ENCODE measurements at places on chromosomes 3 and 15. TPM values are rescaled to one million over a fixed set of nuclear protein-coding genes. Genes with fewer than 3 reads are reported as not detected.

DNA sequence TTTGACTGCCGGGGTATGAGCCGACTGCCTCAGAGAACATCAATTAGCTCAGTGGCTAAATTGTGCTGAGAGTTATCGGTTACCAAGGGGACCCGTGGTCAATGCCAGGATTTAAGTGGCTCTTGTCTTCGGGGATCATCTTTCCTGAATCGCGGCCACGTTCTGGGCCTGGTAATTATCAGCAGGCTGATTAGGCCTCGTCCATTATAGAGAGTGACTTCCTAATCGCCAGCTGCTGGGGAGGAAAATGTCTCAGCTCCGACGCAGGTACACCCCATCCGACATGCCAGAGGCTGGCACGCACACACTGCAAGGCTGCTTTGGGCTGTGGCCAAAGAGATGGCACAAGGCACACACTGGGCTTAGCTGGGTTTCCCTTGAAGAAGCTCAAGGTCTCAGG, 10.6 kb downstream of the TRH start:
- no peak for DNase-seq
- peaks cover 19% of the 10 kb centered on the region for H3K27me3 ChIP-seq
- no peak overlapping the region for H3K4me3 ChIP-seq
- H3K4me1 ChIP-seq: peaks cover 10% of the 10 kb centered on the region
- no peaks in the 10 kb centered on the region for H3K36me3 ChIP-seq

DNA sequence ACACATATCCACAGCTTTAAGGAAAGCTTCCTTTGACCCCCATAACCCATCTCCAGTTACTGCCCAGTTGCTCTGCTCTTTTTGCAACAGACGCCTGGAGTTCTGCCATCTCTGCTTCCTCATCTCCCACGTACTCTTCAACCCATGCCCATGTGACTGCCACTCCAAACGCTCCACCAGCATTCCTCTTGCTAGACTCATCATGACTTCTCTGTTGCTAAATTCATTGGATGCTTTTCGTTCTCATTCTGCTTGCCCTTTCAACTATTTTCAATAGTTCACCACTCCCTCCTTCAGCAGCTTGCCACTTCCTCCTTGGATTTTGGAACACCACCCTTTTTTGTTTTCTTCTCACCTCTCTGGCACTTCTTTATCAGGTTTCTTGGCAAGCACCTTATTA, 2.7 kb upstream of the KNSTRN start:
- no peaks in the 10 kb centered on the region for H3K36me3 ChIP-seq
- no peak overlapping the region for H3K4me3 ChIP-seq
- DNase-seq: no peak

Gene HTD2
- total RNA-seq: 10.6 TPM

GRCh38 chr3:127092776-127093175, 100.2 kb upstream of the PRR23E start:
- DNase-seq: no peak
- H3K36me3 ChIP-seq: no peaks in the 10 kb centered on the region
- peaks cover 8% of the 10 kb centered on the region for H3K27me3 ChIP-seq
- no peak overlapping the region for H3K4me3 ChIP-seq
- H3K27ac ChIP-seq: no peak overlapping the region

GRCh38 chr3:106725566-106725965, 651.7 kb upstream of the CCDC54 start:
- no peaks in the 10 kb centered on the region for H3K4me1 ChIP-seq
- peaks cover 11% of the 10 kb centered on the region for H3K27me3 ChIP-seq
- no peak for DNase-seq
- no peak overlapping the region for H3K4me3 ChIP-seq
- no peaks in the 10 kb centered on the region for H3K36me3 ChIP-seq

Gene CTXN2
- total RNA-seq: not detected

Gene LMAN1L
- not detected for total RNA-seq

Gene EFCAB12
- total RNA-seq: 6.0 TPM

GRCh38 chr15:63677778-63678177, 80.6 kb downstream of the FBXL22 start:
- H3K27me3 ChIP-seq: no peaks in the 10 kb centered on the region
- peaks cover 29% of the 10 kb centered on the region for H3K36me3 ChIP-seq
- no peak for DNase-seq
- no peak overlapping the region for H3K27ac ChIP-seq

DNA sequence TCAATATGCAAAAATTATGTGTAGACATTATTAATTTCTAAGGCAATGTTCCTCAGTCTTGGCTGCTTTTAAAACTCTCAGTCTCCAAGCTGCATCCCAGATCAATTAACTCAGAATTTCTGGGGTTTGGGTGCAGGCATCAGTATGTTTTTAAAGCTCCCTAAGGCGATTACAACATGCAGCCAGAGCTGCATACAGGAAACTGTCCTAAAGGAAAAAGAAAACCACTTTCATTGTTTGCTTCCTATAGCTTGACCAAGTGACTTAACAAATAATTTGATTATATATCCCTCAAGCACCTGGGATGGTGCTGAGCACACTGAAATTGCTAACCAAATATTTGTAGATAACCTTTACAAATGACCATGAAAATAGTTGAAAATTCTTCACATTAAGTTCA, 194.7 kb downstream of the DTWD1 start:
- H3K27ac ChIP-seq: no peak overlapping the region
- DNase-seq: no peak
- no peaks in the 10 kb centered on the region for H3K27me3 ChIP-seq

Gene WDR93
- total RNA-seq: 1.5 TPM

Gene TMEM45A
- total RNA-seq: 9.6 TPM

DNA sequence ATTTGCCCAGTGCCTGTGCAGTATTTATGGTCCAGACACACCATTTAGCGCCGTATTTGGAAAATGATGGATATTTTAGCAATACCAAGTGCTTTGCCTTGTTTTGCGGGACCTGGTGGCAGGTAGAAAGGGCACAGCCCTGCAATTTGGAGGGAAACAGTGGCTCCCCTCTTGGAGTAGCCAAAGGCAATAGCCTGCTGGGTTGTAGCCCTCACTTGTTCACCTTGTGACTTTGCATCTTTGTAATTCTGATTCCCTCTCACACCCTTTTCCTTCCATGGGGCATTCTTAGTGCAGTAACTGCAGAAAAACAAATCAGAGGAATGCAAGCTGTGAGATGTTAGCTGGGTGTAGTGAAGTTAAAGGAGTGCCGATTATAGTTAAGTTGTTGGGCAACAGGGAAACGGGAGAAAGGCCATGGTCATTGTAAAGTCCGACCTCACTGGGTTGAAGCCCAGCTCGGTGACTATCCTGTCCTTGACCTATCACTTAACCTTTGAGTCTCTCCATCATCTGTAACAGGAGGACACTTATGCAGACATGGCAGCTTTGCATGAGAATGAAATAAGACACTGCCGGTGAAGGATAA, 131.0 kb upstream of the KLHL25 start:
- H3K27me3 ChIP-seq: peaks cover 27% of the 10 kb centered on the region
- H3K27ac ChIP-seq: no peak overlapping the region

- H3K27ac ChIP-seq: peak overlapping the region; percentile 90
- DNase-seq: no peak
- H3K27me3 ChIP-seq: no peaks in the 10 kb centered on the region
- H3K4me3 ChIP-seq: peak overlapping the region; percentile 91
- H3K4me1 ChIP-seq: peaks cover 31% of the 10 kb centered on the region
- peaks cover 4% of the 10 kb centered on the region for H3K36me3 ChIP-seq
Measured at GRCh38 chr3:51968170-51968775, 1.0 kb upstream of the PCBP4 start.

- no peaks in the 10 kb centered on the region for H3K27me3 ChIP-seq
- H3K4me3 ChIP-seq: no peak overlapping the region
- DNase-seq: no peak
- no peaks in the 10 kb centered on the region for H3K36me3 ChIP-seq
Measured at GRCh38 chr3:24548278-24548677, 53.6 kb upstream of the THRB start.

DNA sequence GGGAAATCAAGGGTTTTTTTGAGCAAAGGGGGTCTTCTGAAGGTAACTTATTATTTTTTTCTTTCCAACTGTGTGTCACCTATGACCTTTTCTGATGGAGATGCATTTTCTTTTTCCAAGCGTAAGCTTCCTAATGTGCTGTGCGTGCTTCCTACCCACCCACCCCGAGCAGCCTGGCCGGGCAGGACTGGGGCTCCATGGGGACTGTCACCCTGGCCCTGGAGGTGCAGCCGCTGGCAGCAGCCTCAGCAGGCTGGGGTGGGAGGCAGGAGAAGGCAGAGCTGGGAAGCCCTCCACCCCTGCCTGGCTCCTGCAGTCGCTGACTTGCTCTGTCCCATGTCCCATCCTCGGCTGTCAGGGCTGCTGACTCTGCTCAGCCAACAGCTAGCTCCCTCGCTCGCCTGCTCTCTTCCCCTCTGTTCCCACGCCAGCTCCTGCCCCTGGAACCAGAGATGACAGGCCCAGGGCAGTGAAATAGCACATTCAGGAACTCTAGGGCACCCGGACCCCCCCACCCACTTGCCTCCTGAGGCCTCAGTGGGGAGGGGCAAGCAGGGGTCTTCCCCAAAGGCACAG, 21.4 kb downstream of the IDH2 start:
- H3K36me3 ChIP-seq: peaks cover 5% of the 10 kb centered on the region
- no peak overlapping the region for H3K4me3 ChIP-seq
- peaks cover 3% of the 10 kb centered on the region for H3K4me1 ChIP-seq
- no peaks in the 10 kb centered on the region for H3K27me3 ChIP-seq

DNA sequence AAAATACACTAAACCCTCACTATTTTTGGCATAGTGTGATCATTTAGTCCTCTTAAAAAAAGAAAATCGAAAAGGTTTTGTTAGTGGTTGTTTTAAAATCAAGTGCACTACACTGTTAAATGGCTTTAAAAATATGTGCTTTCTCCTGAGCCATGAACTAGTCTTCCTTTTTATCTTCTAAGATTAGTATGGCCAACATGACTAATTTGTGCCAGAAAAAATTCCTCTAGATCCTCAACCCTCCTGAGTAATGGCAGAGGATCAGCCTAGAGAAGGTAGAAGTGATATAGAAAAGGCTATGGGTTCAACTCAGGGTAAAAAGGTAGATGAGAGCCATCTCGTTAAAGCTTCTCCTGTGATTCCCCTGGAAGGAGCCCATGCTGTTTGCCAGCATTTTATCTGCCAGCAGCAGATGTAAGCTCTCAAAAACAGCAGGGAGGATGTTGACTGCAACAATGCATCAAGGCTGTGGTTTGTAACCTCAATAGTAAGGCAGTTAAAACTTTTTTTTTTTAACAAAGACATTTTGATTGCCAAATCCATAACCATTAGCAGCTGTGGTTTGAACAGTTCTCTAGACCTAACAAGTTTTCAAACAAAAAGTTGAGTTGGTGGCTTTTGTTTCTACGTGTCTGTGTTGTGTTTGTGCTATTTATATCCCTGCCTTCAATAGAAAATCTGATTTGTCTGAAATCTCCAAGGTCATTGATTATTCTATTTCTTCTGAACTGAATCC, 30.2 kb upstream of the ZNF609 start:
- DNase-seq: no peak
- peaks cover 10% of the 10 kb centered on the region for H3K4me1 ChIP-seq
- H3K27ac ChIP-seq: no peak overlapping the region
- peaks cover 14% of the 10 kb centered on the region for H3K36me3 ChIP-seq

DNA sequence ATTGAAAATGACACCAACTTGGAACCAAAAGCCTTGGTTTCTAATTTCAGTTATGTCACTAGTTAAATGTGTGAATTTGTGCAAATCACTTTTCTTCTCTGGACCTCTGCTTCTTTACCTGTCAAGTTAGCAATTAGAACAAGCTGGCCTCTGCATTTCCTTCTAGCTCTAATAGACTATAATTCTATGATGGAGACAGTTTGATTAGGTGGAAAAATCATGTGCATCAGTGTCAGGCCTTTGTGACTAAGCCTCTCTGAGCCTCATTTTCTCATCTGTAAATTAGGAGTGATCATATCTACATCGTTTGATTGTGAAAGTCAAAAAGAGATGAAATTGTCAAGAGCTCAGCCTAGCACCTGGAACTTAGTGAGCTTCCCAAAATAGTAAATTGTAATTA, 712.9 kb downstream of the MECOM start:
- H3K4me1 ChIP-seq: peaks cover 8% of the 10 kb centered on the region
- H3K27me3 ChIP-seq: no peaks in the 10 kb centered on the region
- H3K4me3 ChIP-seq: no peak overlapping the region
- DNase-seq: no peak

DNA sequence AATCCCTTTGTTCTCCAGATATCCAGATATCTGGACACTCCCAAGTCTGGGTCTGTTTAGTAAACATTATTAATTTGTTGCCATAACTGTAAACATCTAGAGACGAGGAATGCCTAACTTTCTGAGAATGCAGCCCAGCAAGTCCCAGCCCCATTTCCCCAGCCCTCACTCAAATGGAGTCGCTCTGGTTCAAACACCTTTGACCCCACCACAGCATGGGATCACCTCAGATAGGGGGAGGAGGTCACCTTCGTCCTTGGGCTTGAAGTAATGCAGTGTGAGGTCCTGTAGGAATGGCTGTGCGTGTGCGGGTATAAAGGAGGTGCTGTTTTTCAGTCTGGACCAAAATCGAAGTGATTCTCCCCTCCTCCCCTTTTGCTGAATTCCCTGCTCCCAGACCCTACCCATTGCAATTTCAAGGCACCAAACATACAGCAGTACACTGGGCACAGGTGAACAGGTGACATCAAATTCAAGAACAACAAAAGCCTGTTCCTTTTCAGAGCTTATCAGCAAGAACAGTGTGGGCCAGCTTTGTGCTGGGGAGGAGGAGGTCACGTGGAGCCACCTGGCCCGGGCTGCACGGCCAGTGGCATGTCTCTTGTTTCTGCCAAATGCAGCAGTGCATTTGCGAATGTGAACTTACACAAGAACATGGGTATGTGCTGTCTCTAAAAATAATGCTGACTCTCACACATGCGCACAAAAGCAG, 57.5 kb upstream of the TRPM1 start:
- no peak for DNase-seq
- no peak overlapping the region for H3K4me3 ChIP-seq
- H3K27me3 ChIP-seq: no peaks in the 10 kb centered on the region
- peaks cover 22% of the 10 kb centered on the region for H3K4me1 ChIP-seq

Gene CPNE9
- total RNA-seq: 0.59 TPM

DNA sequence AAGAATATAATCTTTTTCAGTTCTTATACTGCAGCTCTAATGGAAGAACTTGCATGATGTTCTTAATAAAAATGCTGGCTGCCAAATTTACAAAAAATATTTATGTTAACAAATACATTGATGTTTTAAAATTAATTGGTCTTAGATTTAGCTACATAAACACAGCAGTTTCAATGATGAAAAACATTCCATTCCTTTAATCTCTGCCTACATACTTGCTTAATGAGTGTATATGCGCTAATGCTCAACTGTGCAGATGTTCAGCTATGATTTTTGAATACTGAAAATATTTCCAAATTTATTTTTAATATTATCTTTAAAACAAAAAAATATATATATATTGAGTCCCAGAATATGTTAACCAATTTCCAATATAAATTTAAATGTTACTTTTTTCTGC, 867.4 kb downstream of the ROBO1 start:
- peaks cover 21% of the 10 kb centered on the region for H3K4me1 ChIP-seq
- DNase-seq: no peak
- no peak overlapping the region for H3K4me3 ChIP-seq
- peaks cover 14% of the 10 kb centered on the region for H3K36me3 ChIP-seq
- no peaks in the 10 kb centered on the region for H3K27me3 ChIP-seq

Gene SLC12A8
- 6.8 TPM for total RNA-seq

GRCh38 chr15:40102897-40103858, 5.5 kb downstream of the BMF start:
- peak overlapping the region; percentile 83 for H3K4me3 ChIP-seq
- H3K27me3 ChIP-seq: no peaks in the 10 kb centered on the region
- peaks cover 17% of the 10 kb centered on the region for H3K36me3 ChIP-seq
- no peak for DNase-seq
- H3K27ac ChIP-seq: peak overlapping the region; percentile 99

Gene GHSR
- not detected for total RNA-seq

- peak overlapping the region; percentile 15 for H3K27ac ChIP-seq
- peaks cover 47% of the 10 kb centered on the region for H3K4me1 ChIP-seq
- H3K4me3 ChIP-seq: peak overlapping the region; percentile 76
- peaks cover 11% of the 10 kb centered on the region for H3K36me3 ChIP-seq
- peaks cover 83% of the 10 kb centered on the region for H3K27me3 ChIP-seq
Measured at GRCh38 chr15:36880224-36880912, 220.0 kb downstream of the MEIS2 start.

Gene CHDH
- total RNA-seq: 8.0 TPM

Measured in type B pancreatic cell (in vitro differentiated cells).